Type B pancreatic cell (in vitro differentiated cells): ENCODE measurements at places on chromosomes 5 and 9. TPM values are rescaled to one million over a fixed set of nuclear protein-coding genes. Genes with fewer than 3 reads are reported as not detected.

- DNase-seq: no peak
Measured at GRCh38 chr9:131693651-131694597, 46.0 kb downstream of the RAPGEF1 start.

DNA sequence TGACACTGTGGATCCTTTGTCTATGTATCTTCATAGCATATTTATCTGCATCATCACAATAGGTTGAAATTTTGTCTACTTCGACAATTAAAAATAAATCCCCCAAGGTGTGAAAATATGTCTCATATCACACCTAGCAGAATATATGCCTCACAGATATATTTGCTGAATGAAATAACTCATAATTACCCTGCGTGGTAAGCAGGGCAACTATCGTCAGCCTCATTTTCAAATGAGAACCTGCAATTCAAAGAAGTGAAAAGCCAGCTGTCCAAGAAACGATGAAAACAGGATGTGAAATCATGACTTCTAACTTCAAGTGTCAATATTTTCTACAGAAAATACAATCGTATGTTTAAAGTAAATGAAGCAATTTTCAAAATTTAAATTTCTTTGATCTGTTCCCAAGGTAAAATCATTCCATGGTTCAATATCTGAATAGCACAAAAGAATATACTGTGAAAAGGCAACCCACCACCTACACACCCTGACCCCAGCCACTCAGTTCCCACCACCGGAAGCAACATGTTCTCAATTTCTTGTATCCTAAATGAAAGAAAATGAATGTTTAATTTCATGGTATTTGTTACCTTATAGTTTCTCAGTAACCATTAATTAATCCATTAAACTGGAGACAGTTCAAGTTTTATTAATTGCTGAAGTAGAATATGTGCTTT lies 57.1 kb downstream of the TBCA start:
- no peak for DNase-seq

GRCh38 chr9:31520301-31521085 lies 864.0 kb upstream of the ACO1 start:
- DNase-seq: no peak

DNA sequence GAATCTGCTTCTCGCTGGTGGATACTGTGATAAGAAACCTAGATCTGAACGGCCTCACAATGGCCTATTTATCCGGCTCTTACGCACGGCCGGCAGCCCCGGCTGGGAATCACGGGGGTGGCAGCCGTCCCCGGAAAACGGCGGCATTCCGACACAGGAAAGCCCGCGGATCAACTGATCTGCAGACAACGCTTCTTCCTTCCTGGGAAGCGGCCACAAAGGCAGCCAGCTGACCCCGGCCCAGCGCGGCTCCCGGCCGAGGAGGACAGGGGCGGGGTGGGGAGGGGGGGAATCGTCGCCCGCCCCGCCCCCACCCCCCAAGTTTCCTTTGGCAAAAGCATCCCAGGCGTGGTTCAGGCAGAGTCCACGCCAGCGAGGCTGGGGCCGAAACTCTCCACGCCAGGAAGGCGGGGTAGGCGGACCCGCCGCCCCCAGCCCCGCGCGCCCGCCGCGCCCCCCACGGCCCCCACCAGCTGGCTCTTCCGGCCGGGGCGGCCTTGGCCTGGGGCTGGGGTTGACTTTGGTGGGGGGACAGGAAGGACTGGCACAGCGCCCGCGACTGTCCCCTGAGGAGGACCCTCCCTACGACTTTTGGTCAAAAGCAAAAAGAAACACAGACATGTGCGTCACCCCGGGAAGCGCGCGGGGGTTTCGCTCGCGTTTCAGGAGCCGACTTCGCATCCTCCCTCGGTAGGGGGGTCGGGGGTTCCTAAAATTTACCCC lies 247.7 kb upstream of the ANKRD55 start:
- no peak for DNase-seq

CERCAM gene
- 47.3 and 60.8 TPM in 2 replicates for total RNA-seq

SUSD3 gene
- total RNA-seq: 1.5 and 3.8 TPM in 2 replicates

DNA sequence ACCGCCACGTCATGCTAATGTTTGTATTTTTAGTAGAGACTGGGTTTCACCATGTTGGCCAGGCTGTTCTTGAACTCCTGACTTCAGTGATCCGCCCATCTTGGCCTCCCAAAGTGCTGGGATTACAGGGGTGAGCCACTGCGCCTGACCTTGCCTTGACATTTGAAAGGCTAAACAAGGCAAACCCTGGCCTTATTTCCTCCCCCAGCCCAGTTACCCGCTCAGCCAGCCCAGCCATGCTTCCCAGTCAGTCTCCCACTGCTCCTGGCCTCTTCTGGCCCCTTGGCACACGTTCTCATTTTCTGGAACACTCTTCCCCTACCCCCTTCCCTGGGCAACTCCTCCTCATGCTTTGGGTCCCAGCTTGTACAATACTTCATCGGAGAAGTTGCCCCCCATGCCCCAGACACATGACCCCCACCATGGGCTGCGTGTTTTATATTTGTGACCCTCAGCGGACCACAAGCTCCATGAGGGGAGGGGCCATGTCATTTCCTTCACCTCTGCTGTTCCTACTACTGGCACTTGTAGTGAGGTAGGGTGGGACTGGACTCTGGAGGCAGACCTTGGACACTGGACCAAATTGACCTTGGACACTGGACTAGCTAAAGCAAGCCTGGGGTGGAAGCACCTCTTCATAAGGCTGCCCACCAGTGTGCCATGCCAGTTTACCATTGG lies 94.4 kb upstream of the IER5L start:
- no peak for DNase-seq

DNA sequence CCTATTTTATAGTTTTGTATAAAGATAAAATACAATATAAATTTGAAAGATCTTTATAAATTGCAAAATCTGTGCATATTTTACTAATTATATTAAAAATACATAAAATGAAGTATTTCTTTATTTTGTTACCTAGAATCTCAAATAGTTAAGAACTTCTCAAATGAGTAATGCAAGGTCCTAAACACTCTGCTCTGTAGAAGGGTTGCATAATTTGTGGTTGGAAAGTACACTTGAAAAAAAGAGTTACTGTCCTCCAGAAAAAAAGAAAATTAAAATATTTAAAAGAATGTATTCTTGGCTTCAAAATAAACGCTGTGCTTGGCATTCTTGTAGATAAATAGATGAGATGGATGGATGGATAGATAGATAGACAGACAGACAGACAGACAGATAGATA lies 428.8 kb upstream of the CDH6 start:
- DNase-seq: no peak

- no peak for DNase-seq
Measured at GRCh38 chr5:65382582-65382981, 99.1 kb downstream of the ADAMTS6 start.

- no peak for DNase-seq
Measured at GRCh38 chr5:55903121-55903701, 52.1 kb downstream of the IL31RA start.

GRCh38 chr5:36006163-36006562 lies 15.0 kb upstream of the UGT3A1 start:
- DNase-seq: no peak

- no peak for DNase-seq
Measured at GRCh38 chr5:89133129-89133528, 250.1 kb upstream of the MEF2C start.

GRCh38 chr9:122246666-122247065 lies 17.9 kb upstream of the LHX6 start:
- DNase-seq: no peak

GRCh38 chr9:70795841-70796240 lies 325.6 kb downstream of the TRPM3 start:
- no peak for DNase-seq

GARNL3 gene
- 11.1 and 19.7 TPM in 2 replicates for total RNA-seq

- no peak for DNase-seq
Measured at GRCh38 chr9:74691058-74691457, 193.9 kb downstream of the RORB start.

DNA sequence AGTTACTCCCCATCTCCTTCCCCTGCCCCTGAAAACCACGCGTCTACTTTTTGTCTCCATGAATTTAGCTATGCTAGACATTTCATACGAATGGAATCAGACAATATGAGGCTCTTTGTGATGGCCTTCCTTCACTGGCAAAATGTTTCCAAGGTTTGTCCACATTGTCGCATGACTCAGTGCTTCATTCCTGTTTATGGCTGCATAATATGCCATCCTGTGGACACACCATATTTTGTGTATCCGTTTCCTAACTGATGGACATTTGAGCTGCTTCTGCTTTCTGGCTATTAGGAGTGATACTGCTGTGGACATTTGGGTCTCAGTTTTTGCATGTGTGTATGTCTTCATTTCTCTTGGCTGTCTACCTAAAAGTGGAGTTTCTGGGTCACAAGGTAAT lies 14.5 kb downstream of the NTNG2 start:
- no peak for DNase-seq

GRCh38 chr9:71984403-71984802 lies 73.0 kb downstream of the C9orf85 start:
- DNase-seq: no peak

DNA sequence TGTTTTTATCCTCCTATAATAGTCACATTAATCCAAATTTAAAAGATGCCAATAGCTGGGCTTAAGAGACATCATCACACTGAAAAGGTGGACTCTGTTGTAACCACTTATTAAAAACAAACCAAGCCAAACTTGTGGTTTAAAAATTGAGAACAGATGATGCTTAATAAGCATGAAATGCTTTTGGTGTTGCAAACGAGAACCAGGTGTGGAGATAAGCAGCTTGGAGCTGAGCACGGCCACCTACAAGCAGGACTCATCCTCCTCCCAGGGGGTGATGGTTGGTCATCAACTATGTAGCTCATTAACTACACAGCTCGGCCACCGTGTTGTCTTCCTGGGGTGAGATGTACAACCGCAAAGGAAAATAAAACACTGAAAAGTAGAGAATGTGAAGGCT lies 154.4 kb downstream of the NPR3 start:
- no peak for DNase-seq

GRCh38 chr5:54663866-54664265 lies 146.3 kb downstream of the SNX18 start:
- DNase-seq: no peak

- no peak for DNase-seq
Measured at GRCh38 chr5:15501091-15501791, 1.3 kb downstream of the FBXL7 start.

GRCh38 chr9:5579881-5580280 lies 49.0 kb upstream of the RIC1 start:
- DNase-seq: no peak

DNA sequence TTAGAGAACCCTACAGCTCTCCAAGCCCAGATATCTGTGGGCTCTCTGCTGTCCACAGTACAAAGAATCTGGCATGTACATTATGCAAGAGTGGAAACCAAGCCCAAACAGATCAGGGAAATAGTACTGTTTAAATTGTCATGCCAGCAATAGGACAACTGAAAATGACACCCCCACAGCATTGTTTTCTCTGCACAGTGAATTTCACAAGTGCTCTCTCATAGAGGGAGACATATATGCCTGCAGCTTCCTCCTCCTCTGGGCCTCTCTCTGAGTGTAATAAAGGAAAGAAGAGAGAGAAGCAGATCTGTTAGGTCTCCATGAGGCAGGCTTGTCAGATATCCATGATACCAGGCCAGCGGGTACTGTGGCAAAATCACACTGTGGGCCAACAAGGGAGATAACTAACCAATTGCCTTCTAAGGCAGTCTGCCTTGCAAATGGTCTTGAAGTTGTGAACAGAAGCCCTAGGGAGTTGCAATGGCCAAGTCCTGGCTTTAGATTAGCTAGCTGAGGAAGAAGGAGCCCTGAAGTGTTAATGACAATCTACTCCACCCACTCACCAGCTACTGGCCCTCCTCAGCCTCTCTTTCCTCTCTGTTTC lies 54.4 kb upstream of the JMY start:
- no peak for DNase-seq

GRCh38 chr9:94611638-94612068 lies 18.0 kb upstream of the FBP2 start:
- no peak for DNase-seq

DNA sequence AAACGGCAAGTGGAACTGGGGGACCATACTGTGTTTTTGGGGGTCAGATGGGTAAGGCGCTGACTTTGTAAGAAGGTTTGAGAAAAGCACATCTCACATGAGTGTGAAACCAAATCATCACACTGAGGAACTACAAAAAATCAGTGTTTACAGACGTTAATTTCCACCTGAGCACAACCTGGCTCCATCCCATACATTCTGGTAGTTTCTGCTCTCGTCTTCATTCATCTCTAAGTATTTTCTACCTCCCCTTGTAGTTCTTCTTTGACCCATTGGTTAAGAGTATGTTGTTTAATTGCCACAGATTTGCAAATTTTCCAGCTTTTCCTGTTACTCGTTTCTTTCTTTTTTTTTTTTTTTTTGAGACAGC lies 8.9 kb upstream of the DPP7 start:
- no peak for DNase-seq

THBS4 gene
- 8.8 and 16.6 TPM in 2 replicates for total RNA-seq
